ENCODE measurements at places on chromosomes 4 and X.
A peak's percentile ranks its signal among the peaks of the same experiment; 100 is the strongest.

DNA sequence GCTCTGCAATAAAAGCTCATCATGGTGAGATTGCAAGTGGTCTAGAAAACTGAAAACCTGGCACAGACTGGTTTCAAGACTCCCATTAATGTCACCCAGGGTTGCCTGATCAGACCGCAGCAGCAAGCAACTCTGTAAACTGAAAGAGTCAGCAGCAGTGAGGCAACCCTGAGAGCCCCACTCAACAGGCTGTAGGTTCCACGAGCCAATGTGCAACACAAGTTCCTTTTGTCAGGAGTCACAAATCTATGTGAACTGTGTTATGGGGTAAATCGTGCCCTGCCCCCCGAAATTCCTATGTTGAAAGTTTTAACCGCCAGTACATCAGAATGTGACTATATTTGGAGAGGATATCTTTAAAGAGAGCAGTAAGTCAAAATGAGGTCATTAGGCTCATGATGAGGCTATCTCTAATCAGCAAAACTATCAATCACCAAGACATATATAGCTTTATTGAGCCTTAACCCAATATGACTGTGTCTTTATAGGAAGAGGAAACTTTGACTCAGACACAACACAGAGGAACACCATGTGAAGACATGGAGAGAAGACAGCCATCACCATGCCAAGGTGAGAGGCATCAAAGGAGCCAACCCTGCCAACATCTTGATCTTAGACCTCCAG is 94.0 kb downstream of the FBXO8 start:
- no peak for DNase-seq

DNA sequence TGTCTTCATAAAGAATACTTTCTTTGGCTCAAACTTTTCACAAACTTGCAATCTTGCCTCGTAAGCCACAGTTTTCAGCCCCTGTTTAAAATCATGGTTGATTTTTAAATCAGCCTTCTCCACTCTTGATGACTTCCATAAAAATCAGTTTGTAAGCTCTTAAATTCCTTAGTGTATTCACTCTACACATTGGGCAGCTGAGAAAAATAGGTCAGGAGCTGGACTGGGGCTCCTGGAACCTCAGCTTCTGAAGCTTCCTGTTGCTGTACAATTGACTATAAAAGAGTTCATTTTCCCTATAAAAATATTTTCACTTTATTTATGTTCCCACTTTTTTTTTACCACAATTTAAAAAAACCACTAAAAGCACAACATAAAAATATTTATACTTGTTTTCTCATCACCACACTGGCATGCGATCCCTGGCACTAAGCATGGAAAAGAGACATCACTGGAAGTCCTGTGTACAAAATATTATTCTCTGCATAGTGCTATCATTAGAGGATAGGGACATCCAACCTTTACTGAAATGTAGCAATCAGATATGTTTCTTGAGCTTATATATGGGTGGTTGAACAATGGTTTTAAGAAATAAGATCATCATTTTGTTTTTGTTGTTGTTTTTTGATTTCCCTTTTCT is 345.7 kb downstream of the FBXO8 start:
- no peak for DNase-seq

- no peak for DNase-seq
These were observed 38.2 kb upstream of the ANTXR2 start for GRCh38 chr4:80111276-80111675.

GRCh38 chr4:142129931-142130330 is 493.5 kb downstream of the IL15 start:
- no peak for DNase-seq

DNA sequence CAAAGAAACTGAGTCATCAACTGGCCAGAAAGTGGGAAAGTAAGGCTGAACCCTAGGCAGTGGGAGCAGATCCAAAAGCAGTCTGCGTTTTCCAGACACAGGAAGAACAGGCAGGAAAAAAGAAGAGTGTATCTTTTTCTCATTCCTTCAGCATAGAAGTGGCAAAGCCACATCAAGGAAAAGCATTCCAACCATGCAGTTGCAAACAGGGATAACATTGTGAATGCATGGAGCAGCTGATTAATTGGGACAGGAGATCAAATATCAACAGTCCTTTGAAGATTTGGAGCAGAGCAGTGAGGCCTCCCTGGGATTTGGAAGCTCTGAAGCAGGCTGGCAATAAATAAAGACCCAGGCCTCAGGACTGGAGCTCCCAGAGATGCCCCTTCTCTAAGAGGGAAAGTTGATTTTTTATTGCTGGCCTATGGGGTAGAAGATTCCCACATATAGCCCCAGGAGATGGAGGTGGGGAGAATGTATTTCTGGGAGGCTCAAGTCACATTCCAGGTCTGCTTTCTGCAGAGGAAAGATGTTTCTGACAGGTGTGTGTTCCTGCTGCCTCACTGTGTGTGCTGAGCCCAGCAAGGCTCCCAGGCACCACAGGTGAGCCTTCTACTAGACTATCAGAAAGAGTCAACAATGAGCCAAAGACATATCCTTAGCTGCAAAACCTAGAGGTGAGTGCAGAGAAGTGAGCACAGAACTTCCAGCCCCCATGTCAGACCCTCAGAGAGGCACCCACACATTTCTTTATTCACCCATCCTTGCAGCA is 222.5 kb downstream of the RAB28 start:
- no peak for DNase-seq

DNA sequence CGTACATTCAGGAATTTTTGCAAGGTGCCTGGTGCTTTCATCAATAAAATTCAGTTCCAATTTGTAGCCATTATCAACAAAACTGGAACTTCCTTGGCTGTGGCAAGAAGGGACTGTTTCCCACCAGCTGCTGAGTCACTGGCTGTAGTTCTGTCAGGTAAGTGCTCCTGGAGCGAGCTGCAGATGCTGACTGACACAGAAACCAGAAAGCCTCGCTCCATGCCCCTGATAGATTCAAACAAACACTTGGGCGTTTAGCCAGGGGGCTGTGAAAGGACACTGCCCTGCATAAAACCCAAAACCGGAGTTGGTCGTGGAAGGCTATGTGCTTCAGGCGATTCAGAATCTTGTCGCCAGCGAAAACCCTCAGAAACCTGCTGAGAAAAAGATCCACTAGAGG is 188.4 kb upstream of the FAM9B start:
- DNase-seq: no peak

- peak; percentile 42 for DNase-seq
These were observed 273.7 kb downstream of the PTTG2 start for GRCh38 chr4:38233727-38234480.

GRCh38 chr4:57023104-57023503 is 44.4 kb downstream of the POLR2B start:
- DNase-seq: no peak

- DNase-seq: no peak
These were observed 175.2 kb upstream of the TET2 start for GRCh38 chr4:104971462-104971861.

DNA sequence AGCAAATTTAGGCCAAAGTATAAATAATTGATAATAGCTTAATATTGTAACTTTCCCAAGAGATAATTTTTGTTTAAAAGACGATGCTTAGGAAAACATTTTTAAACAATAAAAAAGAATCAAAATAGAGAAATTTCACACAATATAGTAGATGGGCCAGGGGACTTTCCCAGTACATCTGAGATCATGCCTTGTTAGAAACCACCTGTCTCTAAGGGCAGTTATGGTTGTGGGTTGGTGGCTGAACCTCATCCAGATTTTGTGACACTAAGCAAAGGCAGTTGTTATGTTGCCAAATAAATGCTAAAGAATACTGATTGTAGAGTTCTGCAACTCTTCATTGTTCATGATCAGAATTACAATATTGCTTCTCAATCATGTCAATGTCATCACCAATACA is 270.6 kb downstream of the BANK1 start:
- DNase-seq: no peak

- no peak for DNase-seq
These were observed 11.5 kb upstream of the PCDH10 start for GRCh38 chr4:133137571-133137970.

DNA sequence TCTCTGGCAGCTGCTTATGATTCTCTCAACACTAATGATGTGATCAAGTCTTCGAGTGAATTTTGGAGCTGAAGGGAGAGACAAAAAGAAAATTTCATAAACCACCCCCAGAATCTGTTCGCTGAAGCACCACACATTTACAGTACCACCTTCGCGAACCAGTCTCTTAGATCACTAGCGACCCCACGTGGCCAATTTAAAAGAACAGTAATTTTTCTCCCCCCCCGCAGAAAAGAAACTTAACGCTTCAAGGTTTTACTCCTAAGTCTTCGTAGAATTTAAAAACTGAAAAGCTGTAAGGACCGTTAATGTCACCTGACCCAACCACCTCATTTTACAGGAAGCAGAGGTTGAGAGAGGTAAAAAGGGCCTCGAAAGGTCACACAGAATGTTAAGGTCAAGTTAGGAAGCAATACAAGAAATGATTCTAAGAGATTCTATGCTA is 187.5 kb downstream of the QDPR start:
- no peak for DNase-seq

GRCh38 chr4:4838936-4839810 is 20.3 kb upstream of the MSX1 start:
- DNase-seq: no peak

GRCh38 chr4:177596035-177596434 is 153.8 kb upstream of the AGA start:
- DNase-seq: no peak

DNA sequence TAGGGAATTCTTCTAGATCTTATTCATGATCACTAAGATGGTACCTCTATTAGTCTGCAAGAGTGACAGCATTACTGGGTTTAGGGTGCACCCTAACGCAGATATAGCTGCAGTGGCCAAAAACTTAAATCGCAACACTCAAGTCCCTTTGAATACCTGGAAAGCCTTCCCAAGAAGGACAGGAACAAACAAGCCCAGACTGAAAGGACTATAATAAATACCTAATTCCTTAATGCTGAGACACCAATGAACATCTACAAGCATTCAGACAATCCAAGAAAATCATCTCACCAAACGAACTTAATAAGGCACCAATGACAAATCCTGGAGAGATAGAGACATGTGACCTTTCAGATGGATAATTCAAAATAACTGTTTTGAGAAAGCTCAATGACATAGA is 74.9 kb upstream of the PDHA2 start:
- DNase-seq: no peak

DNA sequence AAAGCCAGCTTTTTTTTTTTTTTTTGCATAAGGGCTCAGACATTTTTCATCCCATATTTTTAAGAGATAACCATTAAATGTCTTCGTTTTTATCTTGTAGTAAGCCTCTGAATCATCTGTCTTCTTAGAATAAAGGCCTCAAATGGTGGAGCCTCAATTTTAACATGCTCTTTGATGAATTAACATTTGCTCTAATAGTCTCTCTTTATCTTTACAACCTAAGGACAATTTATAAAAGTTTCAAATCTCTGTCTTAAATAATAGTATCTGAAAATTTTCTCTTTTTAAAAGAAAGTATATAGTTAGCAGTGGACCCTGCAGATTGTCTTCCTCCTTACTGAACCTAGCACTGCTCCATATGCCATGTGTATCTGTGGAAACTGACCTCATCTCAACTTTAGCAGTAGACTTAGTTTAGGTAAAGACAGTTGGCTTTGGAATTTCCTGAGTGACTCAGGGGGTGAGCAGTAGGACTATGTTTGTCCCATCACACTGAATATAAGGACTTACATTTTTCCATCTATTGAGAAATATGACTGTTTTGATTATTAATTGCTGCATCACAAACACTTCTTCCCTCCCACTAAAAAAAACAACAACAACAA is 1658.0 kb downstream of the STIM2 start:
- no peak for DNase-seq

DNA sequence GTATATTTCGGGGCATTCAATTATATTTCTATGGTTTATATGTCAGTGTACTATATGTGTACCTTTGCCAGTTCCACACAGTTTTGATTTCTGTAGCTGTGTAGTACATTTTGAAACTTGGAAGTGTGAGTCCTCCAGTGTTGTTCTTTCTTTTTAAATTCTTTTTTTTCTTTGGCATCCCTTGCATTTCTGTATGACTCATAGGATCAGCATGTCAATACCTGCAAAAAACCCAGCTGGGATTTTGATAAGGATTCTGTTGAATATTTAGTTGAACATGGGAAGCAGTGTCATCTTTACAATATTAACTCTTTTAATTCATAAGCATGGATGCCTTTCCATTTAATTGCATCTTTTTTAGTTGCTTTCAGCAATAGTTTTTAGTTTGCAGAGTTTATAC is 100.0 kb downstream of the SH3BGRL start:
- DNase-seq: no peak

- DNase-seq: no peak
These were observed 80.3 kb upstream of the NEIL3 start for GRCh38 chr4:177229331-177229730.

DNA sequence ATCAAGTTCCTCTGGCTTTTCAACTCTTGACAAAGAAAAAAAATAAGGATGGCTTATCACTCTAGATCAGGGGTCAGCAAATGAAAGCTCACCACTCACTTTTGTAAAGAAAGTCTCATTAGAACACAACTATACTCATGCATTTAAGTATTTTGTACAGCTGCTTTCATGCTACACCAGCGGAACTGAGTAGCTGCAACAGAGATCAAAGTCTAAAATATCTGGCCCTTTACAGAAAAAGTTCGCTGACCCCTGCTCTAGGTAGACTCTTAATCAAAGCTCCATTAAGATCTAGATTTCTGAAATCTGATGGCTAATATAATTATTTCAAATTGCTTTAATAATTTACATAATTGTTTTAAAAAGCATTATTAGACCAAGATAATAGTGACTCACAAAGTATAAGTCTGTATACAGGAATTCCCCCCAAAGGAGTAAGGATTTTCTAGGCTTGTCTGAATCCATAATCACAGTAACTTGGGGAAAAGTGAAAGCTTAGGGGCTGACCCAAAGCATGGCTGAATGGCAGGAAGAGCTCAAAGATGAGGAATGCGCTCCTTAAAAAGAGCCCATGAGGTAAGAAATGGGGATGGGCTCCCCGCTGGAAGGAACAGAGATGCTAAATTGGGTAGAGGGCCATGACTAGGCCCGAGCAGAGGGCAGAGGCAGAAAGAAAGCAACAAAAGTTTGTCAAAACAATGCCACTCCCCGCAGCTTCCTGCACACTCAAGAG is 140.3 kb downstream of the SH3KBP1 start:
- DNase-seq: no peak

DNA sequence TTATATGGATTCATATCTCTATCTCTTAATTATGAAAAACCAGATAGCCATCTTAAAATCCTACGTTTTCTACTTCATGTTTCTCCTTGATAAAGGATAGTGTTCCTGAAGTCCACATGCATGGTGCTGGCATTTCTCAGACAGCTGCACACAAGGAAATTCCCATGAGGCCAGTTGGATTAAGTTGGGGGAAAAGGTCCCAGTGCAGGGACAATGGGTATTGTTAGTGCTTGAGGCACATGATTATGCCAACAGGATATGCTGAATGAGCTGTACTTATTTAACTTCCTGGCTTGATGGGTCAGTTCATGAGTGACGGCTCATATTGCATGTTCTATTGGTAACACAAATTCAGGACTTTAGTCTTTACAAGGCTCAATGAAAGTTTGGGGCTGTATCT is 913.9 kb upstream of the NDST4 start:
- no peak for DNase-seq

- DNase-seq: no peak
These were observed 28.2 kb upstream of the CENPU start for GRCh38 chr4:184762100-184762499.
